ENCODE measurements at places on chromosomes 4 and X.

DNA sequence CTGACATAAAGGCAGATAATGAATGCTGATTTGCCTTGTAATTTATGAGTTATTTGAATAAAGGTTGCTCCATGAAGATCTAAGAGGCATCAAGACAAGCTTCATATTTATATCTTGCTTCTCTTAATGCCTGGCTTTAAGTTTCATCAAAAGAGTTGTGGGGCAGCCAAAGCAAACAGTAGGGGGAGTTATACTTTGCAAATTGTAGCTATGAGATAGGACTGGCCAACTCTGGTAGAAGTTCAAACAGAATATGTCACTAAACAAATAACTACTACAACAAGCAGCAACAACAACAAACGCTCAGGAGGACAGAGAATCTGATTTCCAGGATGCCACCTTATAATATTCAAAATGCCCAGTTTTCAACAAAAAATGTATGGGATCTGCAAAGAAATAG is 69.1 kb upstream of the PLAC1 start:
- no peak for DNase-seq

DNA sequence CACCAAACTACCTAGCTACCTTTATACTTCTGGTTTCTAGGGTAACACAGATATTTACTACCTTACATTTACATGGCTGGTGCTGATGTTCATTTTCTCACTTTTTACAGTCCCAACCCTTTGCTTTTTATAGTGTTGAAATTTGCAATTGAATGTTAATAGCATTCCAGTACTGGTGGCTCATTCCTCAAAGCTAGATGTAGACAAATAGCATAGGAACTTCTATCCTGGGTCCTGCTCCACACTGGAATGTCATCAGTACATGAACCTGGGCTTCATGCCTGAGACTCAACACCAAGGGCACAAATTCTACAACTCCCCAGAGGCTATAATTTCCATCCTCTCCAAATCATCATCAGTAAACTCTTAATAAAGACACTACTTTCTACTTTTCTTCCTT is 10.3 kb upstream of the TRMT2B start:
- no peak for DNase-seq

DNA sequence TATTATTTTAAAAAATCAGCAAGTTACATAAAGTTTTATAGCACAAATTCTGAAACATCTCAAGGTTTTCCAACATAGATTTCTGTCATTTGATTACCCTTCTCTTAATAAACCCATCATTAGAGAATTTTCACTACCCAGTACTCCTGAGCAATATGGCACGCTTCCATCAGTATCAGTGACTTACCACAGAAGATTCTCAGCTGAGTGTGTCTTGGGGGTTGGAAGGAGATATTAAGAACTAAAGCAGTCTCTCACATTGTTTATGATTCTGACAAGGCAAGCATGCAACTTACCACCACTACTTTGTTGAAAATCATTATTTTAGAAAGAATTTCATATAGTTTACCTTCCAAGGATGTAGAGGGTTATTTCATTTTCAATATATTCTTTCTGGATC is 67.7 kb downstream of the INPP4B start:
- peak; percentile 27 for DNase-seq

DNA sequence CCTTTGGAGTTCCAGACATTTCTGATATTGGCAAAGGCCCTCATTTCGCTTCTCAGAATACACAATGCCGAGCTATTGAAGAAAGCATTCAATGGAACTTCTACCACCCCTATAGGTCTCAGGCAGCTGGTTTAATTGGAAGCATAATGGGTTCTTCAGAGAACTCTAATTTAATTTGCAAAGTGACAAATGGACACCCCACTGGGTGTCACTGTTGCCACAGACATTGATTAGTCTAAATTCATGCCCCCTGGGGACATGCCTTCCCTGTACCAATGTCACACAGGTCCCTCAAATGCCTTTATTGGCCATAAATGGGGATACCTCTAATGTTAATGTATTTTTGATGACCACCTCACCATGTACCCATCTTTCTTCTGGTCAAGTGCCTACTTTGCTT is 22.9 kb upstream of the TMEM255A start:
- DNase-seq: no peak

GRCh38 chrX:153520287-153520917 is 3.0 kb downstream of the ATP2B3 start:
- no peak for DNase-seq

GRCh38 chr4:57190601-57191481 is 80.7 kb upstream of the IGFBP7 start:
- DNase-seq: peak; percentile 47

GRCh38 chr4:122003335-122003734 is 51.5 kb upstream of the TRPC3 start:
- peak; percentile 33 for DNase-seq

DNA sequence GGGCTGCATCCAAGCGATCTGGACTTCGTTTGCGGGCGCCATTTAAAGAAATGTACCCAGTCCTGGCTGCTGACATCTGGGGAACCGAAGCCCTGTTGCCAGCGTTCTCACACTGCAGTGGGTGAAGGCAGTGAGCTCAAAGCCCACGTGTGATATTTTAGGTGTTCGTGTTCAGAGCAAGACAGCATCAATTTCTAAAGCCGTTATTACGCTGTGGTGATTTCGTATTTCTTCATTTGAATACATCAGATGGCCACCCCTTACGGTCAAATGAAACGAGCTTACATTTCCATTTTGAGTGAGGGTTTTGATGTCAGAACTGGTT is 376 bp upstream of the C4orf36 start:
- DNase-seq: peak; percentile 30
